ENCODE measurements at places on chromosomes 6 and 20. TPM values are rescaled to one million over a fixed set of nuclear protein-coding genes. Genes with fewer than 3 reads are reported as not detected.

Gene VWA7
- 4.0 TPM for total RNA-seq

Gene PBOV1
- not detected for total RNA-seq

Gene CLVS2
- total RNA-seq = not detected

Gene CEP43
- 7.8 TPM for total RNA-seq

DNA sequence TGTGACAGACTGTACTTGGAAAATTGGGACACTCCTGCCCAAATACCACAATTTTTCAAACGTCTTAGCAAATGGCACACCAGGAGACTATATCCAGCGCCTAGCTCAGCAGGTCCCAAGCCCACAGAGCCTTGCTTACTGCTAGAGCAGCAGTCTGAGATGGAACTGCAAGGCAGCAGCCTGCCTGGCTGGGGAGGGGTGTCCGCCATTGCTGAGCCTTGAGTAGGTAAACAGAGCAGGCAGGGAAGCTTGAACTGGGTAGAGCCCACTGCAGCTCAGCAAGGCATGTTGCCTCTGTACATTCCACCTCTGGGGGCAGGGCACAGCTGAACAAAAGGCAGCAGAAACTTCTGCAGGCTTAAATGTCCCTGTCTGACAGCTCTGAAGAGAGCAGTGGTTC, 1003.3 kb upstream of the MAP3K7 start:
- no peak overlapping the region for H3K4me3 ChIP-seq
- H3K36me3 ChIP-seq = no peaks in the 10 kb centered on the region
- no peak for DNase-seq
- H3K27ac ChIP-seq = no peak overlapping the region
- no peaks in the 10 kb centered on the region for H3K27me3 ChIP-seq

- H3K27me3 ChIP-seq = no peaks in the 10 kb centered on the region
- DNase-seq = no peak
- no peaks in the 10 kb centered on the region for H3K36me3 ChIP-seq
- H3K4me1 ChIP-seq = peaks cover 12% of the 10 kb centered on the region
Observed at GRCh38 chr6:151070631-151071051, 169.1 kb upstream of the AKAP12 start.

- no peaks in the 10 kb centered on the region for H3K4me1 ChIP-seq
- no peak for DNase-seq
- no peak overlapping the region for H3K27ac ChIP-seq
- H3K36me3 ChIP-seq = no peaks in the 10 kb centered on the region
Observed at GRCh38 chr20:52405417-52405816, 213.8 kb upstream of the ZFP64 start.

DNA sequence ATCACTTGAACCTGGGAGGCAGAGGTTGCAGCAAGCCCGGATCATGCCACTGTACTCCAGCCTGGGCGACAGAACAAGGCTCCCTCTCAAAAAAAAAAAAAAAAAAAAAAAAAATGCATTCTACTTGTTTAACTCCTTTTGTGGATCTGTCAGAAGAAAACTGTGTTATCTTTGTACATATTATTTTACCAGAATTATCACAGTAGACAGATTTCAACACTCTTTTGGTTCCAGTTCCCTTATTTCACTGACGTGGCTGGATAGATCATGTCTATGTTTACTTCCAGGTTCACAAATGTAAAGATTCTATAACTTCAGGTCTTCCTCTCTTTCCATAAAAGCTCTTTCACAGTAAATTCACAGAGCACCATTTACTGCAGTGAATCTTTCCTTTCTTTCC, 18.4 kb downstream of the NUDT3 start:
- DNase-seq = no peak
- H3K27me3 ChIP-seq = no peaks in the 10 kb centered on the region
- H3K36me3 ChIP-seq = no peaks in the 10 kb centered on the region
- peaks cover 34% of the 10 kb centered on the region for H3K4me1 ChIP-seq
- H3K4me3 ChIP-seq = no peak overlapping the region
- H3K27ac ChIP-seq = peak overlapping the region; percentile 58

- peak; percentile 92 for DNase-seq
- H3K36me3 ChIP-seq = no peaks in the 10 kb centered on the region
- no peaks in the 10 kb centered on the region for H3K27me3 ChIP-seq
- peaks cover 57% of the 10 kb centered on the region for H3K4me1 ChIP-seq
Observed at GRCh38 chr6:108117427-108118358, 43.2 kb upstream of the OSTM1 start.

GRCh38 chr20:23035731-23036130, 619 bp downstream of the SSTR4 start:
- H3K27ac ChIP-seq = no peak overlapping the region
- H3K4me1 ChIP-seq = peaks cover 8% of the 10 kb centered on the region
- no peaks in the 10 kb centered on the region for H3K36me3 ChIP-seq
- no peak overlapping the region for H3K4me3 ChIP-seq
- DNase-seq = no peak
- peaks cover 18% of the 10 kb centered on the region for H3K27me3 ChIP-seq

DNA sequence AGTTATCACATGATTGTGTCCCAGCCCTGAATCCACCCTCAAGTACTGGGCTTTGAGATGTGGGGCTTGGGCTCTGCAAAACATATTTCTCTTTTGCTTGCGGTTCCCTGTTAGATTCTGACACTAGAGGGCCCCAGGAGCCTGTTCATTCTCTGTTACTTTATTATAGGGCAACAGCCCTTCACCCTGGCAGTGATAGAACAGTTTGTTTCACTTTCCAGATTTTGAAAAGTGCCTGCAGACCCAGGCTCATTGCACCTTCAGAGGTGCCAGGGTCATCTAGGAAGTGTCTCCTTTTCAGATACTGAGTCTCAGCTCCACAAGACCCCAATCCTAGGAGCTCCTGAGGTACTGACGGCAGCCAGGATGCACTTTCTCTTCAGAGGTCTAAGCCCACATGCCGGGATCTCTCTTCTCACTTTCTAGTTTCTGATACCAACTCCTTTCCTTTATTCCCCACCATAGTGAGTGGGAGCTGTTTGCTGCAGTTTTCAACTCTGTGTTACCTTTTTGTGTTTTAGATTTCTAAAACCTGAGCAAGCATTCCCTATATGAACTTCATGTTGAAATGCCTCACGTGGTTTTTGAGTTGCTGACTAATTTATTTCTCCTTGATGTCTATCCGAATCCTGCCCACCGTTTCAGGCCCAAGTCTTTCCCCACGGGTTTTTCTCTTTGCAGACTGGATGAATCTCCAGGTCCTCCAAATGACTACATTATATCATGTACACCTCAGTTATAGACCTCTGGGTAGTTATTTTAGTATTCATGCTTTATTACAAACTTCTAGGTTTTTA, 10.9 kb downstream of the ABT1 start:
- peak; percentile 25 for DNase-seq
- no peaks in the 10 kb centered on the region for H3K27me3 ChIP-seq

GRCh38 chr6:106502559-106502958, 126.7 kb downstream of the RTN4IP1 start:
- H3K36me3 ChIP-seq = no peaks in the 10 kb centered on the region
- DNase-seq = no peak
- peaks cover 11% of the 10 kb centered on the region for H3K4me1 ChIP-seq
- no peak overlapping the region for H3K4me3 ChIP-seq
- H3K27ac ChIP-seq = peak overlapping the region; percentile 74

- H3K36me3 ChIP-seq = no peaks in the 10 kb centered on the region
- H3K27me3 ChIP-seq = no peaks in the 10 kb centered on the region
- DNase-seq = no peak
- peaks cover 20% of the 10 kb centered on the region for H3K4me1 ChIP-seq
Observed at GRCh38 chr20:63627751-63628245, 897 bp upstream of the GMEB2 start.

GRCh38 chr6:123829302-123829953, 25.8 kb downstream of the NKAIN2 start:
- no peak overlapping the region for H3K4me3 ChIP-seq
- no peaks in the 10 kb centered on the region for H3K36me3 ChIP-seq
- H3K27ac ChIP-seq = no peak overlapping the region
- H3K27me3 ChIP-seq = no peaks in the 10 kb centered on the region
- no peak for DNase-seq

DNA sequence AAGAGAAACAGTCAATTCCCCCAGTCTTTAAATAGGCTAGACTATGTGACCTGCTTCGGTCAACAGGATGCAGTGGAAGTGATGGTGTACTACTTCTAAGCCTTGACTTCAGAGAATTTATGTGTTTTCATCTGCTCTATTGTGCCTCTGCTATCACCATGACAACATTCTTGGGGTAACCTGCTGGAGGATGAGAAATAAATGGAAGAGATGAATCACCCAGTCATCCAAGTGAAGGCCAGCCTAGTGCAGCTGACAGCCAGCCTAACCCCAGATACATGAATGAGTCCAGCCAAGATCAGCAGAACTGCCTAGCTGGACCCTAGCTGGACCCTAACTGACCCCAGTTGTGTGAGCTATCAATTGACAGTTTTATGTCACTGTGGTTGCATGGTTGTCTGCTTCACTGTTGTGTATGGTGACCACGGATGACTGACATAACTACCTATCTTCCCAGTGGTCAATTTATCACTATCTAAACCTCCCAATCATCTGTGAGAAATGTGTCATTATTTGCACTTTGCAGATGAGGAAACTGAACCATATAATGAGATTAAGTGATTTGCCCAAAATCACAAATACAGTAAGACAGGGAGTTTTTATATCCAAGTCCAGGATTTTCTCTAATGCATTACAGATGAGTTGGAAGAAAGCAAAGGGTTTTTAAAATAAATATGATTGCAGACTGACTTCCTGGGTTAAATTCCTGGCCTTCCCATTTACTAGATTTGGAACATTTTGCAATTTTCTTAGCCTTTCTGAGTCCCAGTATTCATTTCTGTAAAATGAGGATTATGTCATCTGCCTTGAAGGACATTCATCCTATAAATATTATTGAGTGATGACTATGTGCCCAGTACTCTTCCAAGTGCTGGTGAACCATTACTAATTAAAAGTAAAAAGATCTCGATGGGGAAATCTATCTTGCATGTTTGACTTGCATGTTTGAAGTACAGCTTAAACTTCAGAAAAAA, 136.4 kb upstream of the PLCB4 start:
- H3K27me3 ChIP-seq = no peaks in the 10 kb centered on the region
- H3K4me3 ChIP-seq = no peak overlapping the region
- no peaks in the 10 kb centered on the region for H3K36me3 ChIP-seq
- no peak overlapping the region for H3K27ac ChIP-seq
- H3K4me1 ChIP-seq = no peaks in the 10 kb centered on the region

GRCh38 chr6:56002336-56002735, 126.9 kb upstream of the BMP5 start:
- H3K36me3 ChIP-seq = no peaks in the 10 kb centered on the region
- no peaks in the 10 kb centered on the region for H3K27me3 ChIP-seq
- DNase-seq = no peak

GRCh38 chr6:36934901-36935300, 19.6 kb upstream of the PI16 start:
- H3K4me3 ChIP-seq = no peak overlapping the region
- H3K27ac ChIP-seq = no peak overlapping the region
- no peaks in the 10 kb centered on the region for H3K36me3 ChIP-seq
- H3K4me1 ChIP-seq = no peaks in the 10 kb centered on the region
- DNase-seq = no peak

- H3K27ac ChIP-seq = no peak overlapping the region
- DNase-seq = no peak
- H3K36me3 ChIP-seq = no peaks in the 10 kb centered on the region
- H3K4me1 ChIP-seq = no peaks in the 10 kb centered on the region
- no peaks in the 10 kb centered on the region for H3K27me3 ChIP-seq
Observed at GRCh38 chr6:71238351-71238750, 50.3 kb upstream of the OGFRL1 start.

DNA sequence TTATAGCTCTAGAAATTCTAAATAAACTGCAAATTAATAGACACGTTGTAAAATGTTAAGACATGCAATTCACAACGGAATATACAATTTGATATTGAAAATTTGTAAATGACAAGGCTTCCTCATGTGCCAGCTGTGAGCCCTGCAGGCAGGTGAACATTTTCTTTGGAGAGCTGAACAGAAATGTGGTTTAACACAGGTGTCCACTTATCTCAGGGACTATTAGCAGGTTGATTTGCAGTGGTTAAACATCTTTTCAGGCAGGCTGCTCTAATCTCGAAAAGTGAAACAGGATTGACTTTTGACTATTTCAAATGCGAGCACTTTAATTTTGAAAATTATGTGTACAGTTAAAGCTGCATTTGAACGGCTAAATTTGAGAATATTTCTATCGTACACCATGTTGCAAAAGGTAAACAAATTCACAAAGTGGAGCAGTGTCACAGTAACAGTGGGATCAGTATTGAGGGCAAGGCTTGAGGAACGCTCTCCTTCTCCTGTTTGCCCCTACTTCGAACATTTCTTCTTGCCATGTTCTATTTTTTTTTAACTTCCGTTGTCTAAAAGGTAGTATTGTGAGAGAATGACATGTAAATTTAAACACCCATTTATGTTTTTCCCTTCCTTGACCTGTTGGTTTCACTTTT, 210.8 kb downstream of the CDKAL1 start:
- no peaks in the 10 kb centered on the region for H3K36me3 ChIP-seq
- no peak overlapping the region for H3K4me3 ChIP-seq
- no peak overlapping the region for H3K27ac ChIP-seq
- H3K27me3 ChIP-seq = no peaks in the 10 kb centered on the region

GRCh38 chr6:73285674-73286283, 22.8 kb upstream of the KHDC1 start:
- no peaks in the 10 kb centered on the region for H3K4me1 ChIP-seq
- H3K4me3 ChIP-seq = no peak overlapping the region
- H3K27me3 ChIP-seq = no peaks in the 10 kb centered on the region
- no peak for DNase-seq
- H3K36me3 ChIP-seq = no peaks in the 10 kb centered on the region

DNA sequence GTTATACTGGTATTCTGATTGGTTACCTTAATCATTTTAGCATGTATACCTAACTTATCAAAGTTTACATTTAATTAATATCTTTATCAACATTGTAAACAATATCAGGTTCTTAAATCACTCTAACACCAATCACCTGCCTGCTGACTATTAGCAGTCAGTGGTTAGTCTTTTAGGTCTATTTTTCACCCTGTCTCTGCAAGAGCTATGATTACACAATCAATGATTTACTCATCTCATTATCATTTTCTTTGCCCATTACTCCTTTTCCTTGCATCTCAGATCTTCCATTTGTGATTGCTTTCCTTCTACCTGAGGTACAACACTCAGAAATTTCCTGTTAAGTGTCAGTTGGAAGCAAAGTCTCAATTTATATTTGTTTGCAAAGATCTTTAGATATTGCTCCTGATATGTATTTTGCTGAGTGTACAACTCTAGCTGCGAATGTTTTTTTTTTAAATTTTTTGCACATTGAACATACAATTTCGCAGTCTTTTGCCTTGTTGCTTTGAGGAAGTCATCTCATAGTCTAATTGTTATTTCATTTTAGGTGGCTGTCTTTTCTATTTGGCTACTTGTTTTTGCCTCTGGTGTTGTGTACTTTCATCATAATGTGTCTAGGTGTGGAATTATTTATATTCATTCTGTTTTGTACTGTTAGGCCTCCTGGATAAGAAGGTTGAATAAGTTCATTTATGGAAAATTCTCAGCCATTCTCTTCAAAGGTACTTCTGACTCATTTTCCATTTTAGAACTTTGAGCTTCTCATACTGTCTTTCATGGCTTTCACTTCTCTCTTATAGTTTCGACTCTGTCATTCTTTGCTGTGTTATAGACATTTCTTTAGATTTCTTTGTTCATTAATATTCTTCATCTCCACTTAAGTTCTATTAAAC, 104.9 kb upstream of the CEP162 start:
- DNase-seq = no peak
- no peak overlapping the region for H3K4me3 ChIP-seq
- H3K27me3 ChIP-seq = no peaks in the 10 kb centered on the region
- H3K27ac ChIP-seq = no peak overlapping the region

Data from upper lobe of left lung (tissue), 6 donors.